A549 treated with dexamethasone at 1 μM for 4 hours (cell line): ENCODE measurements at places on chromosomes 5 and 9. TPM values are rescaled to one million over a fixed set of nuclear protein-coding genes. Genes with fewer than 3 reads are reported as not detected.

The GRIA1 gene
- total RNA-seq, result 0.01 TPM in 1 of 5 replicates, not detected in the others

The SPINK7 gene
- total RNA-seq, result not detected in 5 replicates

The LEAP2 gene
- total RNA-seq, result 0.48 to 0.98 TPM (median 0.75 TPM) in 5 replicates

The PHYHD1 gene
- 0.08 to 0.42 TPM (median 0.38 TPM) in 5 replicates for total RNA-seq

The TAF11L9 gene
- total RNA-seq, result not detected in 5 replicates

The TCF7 gene
- total RNA-seq, result 9.6 to 13.2 TPM (median 12.5 TPM) in 5 replicates

The PRSS3 gene
- 8.5 to 9.9 TPM (median 8.9 TPM) in 5 replicates for total RNA-seq

The PRDM9 gene
- total RNA-seq, result not detected in 5 replicates

The MEIKIN gene
- not detected in 5 replicates for total RNA-seq

The FSD1L gene
- 2.0 to 5.1 TPM (median 3.5 TPM) in 5 replicates for total RNA-seq

The RNF208 gene
- 1.2 to 2.2 TPM (median 2.0 TPM) in 5 replicates for total RNA-seq

The NUTM2F gene
- not detected in 5 replicates for total RNA-seq

The GRXCR2 gene
- not detected in 5 replicates for total RNA-seq

The HAPLN1 gene
- not detected in 5 replicates for total RNA-seq

The COL15A1 gene
- total RNA-seq, result 0.49 to 0.88 TPM (median 0.59 TPM) in 5 replicates

The ASPN gene
- total RNA-seq, result not detected in 5 replicates

The PCDHB9 gene
- 0.02 to 0.07 TPM in 2 of 5 replicates, not detected in the others for total RNA-seq

The SNCAIP gene
- total RNA-seq, result 0.02 to 0.05 TPM (median 0.04 TPM) in 3 of 5 replicates, not detected in the others
